Putamen (tissue), 1 donor: ENCODE measurements at places on chromosomes 6 and 20.

DNA sequence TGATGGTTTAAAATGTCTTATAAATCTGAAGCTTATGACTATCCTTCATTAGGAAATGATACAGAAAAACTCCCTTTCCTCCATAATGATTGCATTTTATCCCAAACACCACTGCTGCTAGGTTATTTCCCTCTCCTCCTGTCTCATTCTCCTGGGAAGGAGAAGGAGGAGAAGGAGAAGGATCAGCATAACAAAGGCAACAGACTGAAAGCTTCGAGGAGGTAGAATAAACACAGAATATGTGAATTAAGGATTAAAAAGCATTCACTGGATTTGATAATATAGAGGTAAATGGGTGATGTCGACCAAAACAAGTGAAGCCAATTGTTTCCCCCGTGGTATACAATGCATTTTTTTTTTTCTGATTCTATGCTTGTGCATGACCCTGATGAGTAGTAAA is 82.0 kb downstream of the WASF1 start:
- DNase-seq, result no peak

DNA sequence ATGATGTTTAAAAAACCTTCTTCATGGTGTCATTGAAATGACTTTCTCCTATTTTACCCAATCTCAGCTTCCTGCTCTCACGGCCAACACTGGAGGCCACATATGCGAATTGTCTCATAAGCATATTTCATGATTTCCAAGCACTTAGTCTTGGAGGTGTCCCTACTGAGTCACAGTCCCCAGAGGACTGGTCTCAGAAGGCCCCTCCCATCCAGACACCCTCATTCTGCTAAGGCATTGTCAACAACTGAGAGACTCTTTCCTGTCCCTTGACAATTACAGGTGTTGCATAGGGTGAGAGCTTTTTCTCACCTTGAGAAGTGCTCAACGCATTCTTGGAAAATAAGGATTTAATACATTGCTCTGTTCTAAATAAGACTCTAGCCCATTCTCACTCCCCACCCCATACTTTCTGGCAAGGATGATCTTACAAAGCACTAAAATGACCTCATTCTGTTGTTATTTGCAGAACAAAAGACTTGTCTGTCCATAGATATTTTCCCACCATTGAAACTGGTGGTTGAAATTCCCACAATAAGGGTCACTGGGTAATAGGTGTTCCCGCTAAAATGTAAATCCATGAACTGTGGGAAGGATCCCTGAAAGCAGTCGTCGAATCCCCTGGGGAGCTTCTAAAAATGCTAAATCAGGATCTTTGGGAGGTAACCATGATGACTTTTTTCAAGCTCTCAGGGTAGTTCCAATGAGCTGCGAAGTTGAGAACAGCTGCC is 32.3 kb upstream of the SLC22A23 start:
- DNase-seq, result peak; percentile 45

GRCh38 chr6:133682506-133683307 is 206.2 kb upstream of the TCF21 start:
- DNase-seq, result no peak

DNA sequence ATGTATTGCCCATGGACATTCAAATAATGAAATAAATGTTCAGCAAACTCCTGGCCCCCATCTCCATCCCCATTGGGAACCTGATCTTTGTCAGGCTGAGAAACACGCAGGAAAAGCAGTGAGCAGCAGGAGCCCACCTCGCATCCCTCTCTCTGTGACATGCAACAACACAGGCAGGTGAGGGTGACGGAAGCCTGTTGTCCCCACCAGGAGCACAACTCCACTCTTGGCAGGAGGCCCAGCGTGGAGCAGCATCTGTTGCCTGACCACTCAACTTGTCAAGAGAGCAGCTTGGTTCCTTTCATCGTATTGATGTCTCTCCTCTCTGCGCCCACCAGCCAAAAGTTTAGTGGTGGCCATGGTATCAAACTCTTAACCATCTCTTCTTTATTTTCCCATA is 586.9 kb upstream of the ARID1B start:
- no peak for DNase-seq

GRCh38 chr6:41974281-41974825 is 32.7 kb upstream of the CCND3 start:
- DNase-seq, result no peak

GRCh38 chr6:164252948-164253347 is 838.4 kb downstream of the QKI start:
- DNase-seq, result no peak

GRCh38 chr20:17967521-17968365 is 851 bp downstream of the SNX5 start:
- DNase-seq, result no peak

- DNase-seq, result no peak
Observed at GRCh38 chr6:164113637-164114036, 699.1 kb downstream of the QKI start.

DNA sequence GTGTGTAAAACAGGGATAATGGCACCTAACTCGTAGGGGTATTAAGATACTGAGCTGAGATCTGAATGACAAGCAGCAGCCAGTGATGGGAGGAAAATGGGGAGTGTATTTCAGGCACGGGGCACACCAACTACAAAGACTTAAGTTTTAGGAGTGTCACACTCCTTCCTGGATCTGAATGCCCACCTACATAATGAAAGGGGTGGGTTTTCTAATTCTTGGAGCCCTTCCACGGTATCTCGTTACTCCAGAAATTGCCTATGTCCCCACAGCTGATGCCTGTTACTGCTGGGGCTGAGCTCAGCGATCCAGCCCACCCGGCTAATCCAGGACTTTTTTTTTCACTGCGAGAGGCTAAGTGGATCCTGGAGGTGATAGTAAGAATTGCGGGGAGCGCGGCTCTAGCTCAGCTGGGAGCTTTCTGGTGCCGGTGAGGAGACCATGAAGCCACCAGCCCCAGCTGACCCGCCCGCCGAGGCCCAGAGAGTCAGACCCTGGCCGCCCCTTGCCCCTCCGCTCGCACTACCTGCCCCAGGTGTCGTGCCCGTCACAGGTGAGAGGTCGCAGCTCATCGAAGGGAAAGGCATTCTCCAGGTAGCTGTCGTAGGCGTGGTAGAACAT is 727 bp downstream of the EDEM2 start:
- peak; percentile 8 for DNase-seq

DNA sequence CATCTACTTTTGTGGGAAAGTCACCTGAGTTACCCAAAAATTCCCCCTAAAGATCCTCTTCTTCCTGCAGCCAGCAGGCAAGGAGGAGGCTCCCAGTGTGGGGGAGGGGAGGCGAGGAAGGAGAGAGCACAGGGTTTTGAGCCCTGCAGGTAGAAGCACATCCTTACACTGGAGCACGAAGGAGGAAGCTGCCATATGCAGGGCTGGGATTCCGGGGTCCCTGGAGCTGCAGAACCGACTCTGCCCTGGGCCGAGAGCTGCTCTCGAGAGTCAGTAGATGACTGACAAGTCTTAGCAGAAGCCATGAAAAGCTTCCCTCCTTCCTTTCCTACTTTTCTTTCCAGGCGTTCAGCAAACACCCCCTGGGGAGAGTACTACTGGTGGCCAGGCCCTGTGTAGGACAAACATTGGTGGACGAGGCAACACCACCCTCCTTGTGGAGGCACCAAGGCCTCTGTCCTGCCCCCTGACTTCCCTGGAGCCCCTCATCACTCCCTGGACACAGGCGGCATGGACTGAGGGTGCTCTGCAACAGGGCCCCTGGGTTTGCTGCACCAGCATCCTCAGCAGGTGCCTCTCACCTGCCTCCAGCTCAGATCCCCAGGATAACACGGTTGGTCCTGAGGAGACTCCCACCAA is 211.7 kb upstream of the CST7 start:
- DNase-seq, result no peak

GRCh38 chr20:63714858-63715257 is 7.0 kb downstream of the ZGPAT start:
- no peak for DNase-seq

DNA sequence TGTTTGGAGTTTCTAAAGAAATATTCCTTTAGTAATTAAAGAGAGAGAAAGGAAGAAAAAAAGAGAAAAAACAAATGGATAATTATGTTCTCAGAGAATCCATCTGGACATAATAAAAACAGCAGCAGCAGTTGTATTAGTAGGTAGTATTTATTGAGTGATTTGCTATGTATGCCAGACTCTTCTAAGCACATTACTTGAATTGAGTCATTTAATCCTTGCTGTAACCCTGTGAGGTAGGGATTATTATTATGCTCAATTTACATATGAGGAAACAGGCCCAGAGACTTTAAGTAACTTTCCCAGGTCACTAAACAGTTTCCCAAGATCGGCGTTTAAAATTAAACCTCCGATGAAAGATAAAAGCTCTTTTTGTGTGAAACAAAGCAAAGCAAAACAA is 238.8 kb downstream of the TSHZ2 start:
- no peak for DNase-seq

GRCh38 chr6:142523515-142524375 is 221.9 kb downstream of the ADGRG6 start:
- DNase-seq, result no peak

DNA sequence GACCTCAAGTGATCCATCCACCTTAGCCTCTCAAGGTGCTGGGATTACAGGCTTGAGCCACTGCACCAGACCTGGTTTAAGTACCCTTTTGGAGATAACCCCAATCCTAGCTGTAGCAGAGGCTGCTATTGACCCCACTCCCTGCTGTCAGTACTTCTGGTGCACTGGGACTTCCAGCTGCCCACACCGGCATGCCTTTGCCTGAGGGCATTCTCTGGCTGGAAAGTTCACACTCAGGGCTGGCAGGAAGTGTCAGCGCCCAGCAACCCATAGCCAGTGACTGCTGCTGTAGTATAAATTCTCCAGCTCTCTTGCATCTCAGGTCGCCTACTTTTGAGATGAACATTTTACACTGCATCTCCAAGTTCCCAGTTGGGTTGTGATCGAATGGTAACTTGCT is 75.3 kb downstream of the UTRN start:
- no peak for DNase-seq

GRCh38 chr6:135858931-135859330 is 7.4 kb downstream of the PDE7B start:
- DNase-seq, result no peak

DNA sequence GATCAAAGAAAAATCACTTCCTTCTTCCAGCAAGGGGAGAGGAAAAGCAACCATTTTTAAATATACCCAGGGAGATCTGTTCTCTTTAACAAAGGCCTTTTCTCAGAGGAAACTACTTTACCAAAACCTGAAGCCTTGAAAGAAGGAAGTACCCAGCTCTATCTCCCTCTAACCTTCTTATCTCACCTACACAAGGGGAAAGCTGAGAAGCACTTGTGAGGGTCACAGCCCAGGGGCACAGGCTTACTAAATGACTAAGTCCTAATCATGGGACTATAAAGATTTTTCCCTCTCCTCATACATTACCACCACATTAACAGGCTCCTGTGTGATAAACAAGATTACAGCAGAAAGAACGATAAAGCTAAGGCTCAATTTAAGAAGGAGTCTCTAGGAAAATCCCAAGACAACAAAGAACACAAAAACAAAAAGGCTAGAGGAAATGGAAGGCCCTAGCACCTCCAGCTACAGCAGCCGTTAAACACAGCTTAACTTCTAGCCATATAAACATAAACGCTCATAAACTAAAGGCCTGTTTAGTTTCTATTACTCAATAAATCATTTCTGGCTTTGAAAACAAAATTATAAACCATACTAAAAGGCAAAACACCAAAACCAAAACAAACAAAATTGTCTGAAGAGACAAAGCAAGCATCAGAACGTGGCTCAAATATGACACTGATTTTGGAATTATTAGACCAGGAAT is 284.9 kb upstream of the ECI2 start:
- no peak for DNase-seq

- no peak for DNase-seq
Observed at GRCh38 chr6:30740540-30740870, 2.0 kb downstream of the FLOT1 start.

GRCh38 chr6:43489277-43490072 is 12.1 kb downstream of the TJAP1 start:
- DNase-seq, result peak; percentile 98

DNA sequence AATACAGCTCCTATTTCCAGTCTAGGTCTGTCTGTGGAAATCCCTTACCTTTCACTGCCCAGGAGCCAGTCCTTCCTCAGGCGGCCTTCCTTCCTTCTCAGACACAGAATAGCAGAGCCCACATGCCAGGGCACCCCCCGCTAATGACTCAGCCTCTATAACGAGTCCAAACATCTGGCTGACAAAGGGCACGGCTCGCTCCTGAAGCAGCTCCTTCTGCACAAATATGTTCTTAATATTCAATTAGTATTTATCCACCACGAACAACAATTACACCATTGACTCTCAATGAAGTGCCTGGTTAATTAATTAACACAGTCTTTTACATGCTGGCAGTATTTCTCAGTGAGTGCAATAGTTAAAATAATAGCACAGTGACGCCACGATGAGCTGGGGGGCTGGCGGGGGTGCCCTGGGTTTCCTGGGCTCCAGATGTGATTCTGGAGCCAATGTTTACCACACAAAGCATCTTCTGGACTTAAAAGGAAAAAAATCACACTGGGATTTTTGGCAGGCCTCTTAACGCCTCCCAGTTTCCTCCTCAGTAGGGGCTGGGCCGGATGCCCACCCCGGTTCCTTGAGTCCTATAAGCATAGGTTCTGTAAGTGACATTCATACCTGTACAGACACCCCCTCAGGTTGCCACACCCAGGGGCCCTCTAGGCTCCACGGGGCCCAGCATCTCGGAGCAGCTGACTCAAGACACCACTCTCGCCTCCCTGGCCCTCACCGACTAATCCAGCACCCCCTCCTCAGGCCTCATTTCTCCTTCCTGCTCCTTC is 158.6 kb upstream of the MLN start:
- no peak for DNase-seq

DNA sequence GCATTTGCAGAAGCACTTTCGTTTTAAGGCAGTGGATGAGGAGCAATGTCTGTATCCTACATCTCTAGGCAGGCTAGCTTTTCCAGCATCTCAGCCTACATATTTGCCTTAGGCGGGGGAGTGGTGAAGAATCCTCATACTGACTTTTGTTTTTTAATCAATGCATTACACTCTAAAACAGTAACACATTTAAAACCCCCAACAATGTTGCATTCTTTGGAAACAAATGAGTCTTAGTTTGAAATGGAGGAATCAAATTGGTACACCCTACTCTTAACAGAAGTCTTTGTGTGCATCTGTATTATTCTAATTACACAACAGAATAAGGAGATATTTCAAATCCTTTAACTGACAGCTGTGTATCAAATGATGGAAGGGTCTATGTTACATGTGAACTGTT is 9.0 kb downstream of the NKAIN2 start:
- DNase-seq, result no peak

DNA sequence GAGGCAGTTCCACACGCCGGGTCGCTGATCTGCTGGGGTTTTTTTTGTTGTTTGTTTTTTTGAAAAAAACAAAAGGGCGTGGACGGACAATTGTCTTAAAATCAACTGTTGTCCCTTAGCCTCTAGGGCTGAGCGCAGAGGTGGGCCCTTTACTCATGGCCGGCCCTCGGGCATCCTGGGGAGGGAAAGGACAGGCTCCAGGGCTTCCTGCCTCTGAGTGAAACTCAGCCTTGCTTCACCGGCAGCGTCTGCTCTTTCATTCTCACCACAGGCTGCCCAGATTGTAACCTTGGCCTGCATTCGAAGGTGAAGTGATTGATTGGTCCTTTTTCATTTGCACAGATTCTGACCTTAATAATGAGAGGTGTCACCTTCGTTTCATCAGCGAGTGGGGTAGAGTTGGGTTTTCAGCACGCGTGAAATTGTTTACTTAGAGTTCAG is 797 bp downstream of the SMIM13 start:
- peak; percentile 23 for DNase-seq
